Endothelial cell of umbilical vein (primary cell): ENCODE measurements at places on chromosomes 11 and 22. TPM values are rescaled to one million over a fixed set of nuclear protein-coding genes. Genes with fewer than 3 reads are reported as not detected.

IL17REL gene
- total RNA-seq: 0.12 and 0.15 TPM in 2 replicates

GRCh38 chr11:69642913-69643632 is 2.1 kb downstream of the CCND1 start:
- H3K27me3 ChIP-seq: no peaks in the 10 kb centered on the region
- peak overlapping the region; percentile 67 for H3K27ac ChIP-seq
- H3K4me3 ChIP-seq: peak overlapping the region; percentile 52
- H3K4me1 ChIP-seq: peaks cover 29% of the 10 kb centered on the region

APOBEC3B gene
- 10.3 and 13.6 TPM in 2 replicates for total RNA-seq

CBLIF gene
- total RNA-seq: not detected in 2 replicates

OPCML gene
- total RNA-seq: not detected in 2 replicates

- no peak overlapping the region for H3K27ac ChIP-seq
- H3K4me1 ChIP-seq: peaks cover 43% of the 10 kb centered on the region
- H3K36me3 ChIP-seq: no peaks in the 10 kb centered on the region
- no peak for DNase-seq
- peaks cover 30% of the 10 kb centered on the region for H3K27me3 ChIP-seq
Observed at GRCh38 chr11:128689591-128689947, 4.3 kb upstream of the FLI1 start.

TPH1 gene
- total RNA-seq: 0.07 and 0.42 TPM in 2 replicates

- no peak overlapping the region for H3K27ac ChIP-seq
- peaks cover 2% of the 10 kb centered on the region for H3K27me3 ChIP-seq
- H3K4me1 ChIP-seq: peaks cover 6% of the 10 kb centered on the region
- H3K4me3 ChIP-seq: no peak overlapping the region
- no peak for DNase-seq
- H3K36me3 ChIP-seq: no peaks in the 10 kb centered on the region
Observed at GRCh38 chr11:60946601-60947264, 5.2 kb downstream of the SLC15A3 start.

GRCh38 chr11:129434641-129435498 is 59.2 kb downstream of the BARX2 start:
- H3K27me3 ChIP-seq: no peaks in the 10 kb centered on the region
- DNase-seq: no peak
- no peaks in the 10 kb centered on the region for H3K4me1 ChIP-seq
- H3K27ac ChIP-seq: no peak overlapping the region

APOL3 gene
- 15.4 and 36.9 TPM in 2 replicates for total RNA-seq

- peaks cover 49% of the 10 kb centered on the region for H3K4me1 ChIP-seq
- no peaks in the 10 kb centered on the region for H3K36me3 ChIP-seq
- no peak for DNase-seq
- no peak overlapping the region for H3K27ac ChIP-seq
- no peaks in the 10 kb centered on the region for H3K27me3 ChIP-seq
Observed at GRCh38 chr11:35624781-35625180, 6.5 kb downstream of the FJX1 start.

GRCh38 chr22:22201185-22201929 is 43.2 kb upstream of the VPREB1 start:
- no peak overlapping the region for H3K4me3 ChIP-seq

DDT gene
- total RNA-seq: 89.5 and 106 TPM in 2 replicates

DNA sequence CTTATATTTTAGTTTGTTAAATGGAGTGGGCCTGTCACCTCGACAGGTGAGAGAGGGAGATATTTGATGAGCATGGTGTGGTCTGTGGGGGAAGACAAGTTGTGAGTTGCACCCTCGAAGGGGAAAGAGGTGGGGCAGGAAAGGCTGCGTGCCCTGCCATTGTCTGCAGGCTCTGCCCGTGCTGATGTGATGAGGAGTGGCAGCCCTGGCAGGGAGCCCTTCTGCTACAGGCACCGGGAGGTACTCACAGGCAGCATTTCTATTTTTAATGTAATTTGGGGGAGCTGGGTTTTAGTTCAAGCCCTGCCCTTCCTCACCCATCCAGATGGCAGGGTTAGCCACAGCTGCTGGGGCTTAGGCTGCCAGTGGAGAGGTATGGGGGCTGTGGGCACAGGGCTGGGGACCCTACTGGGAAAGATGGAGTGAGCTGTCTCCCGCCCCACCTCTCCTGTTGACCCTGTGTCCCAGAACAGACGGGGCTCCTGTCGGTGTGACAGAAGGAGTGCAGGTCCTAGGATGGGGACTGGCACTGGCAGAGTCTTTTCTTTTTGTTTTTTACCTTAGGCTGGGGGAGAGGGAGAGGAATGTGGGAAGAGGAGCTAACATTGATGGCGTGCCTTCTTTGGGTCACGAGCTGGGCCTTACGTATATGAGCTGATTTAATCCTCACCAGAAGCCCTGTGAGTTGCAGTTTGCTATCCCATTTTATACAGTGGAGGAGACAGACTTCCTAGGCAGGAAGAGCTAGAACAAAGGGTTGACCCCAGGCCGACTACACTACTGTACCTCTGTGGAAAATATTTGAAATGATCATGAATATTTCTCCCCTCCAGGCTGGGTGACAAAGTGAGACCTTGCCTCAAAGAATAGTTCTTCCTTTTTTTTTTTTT is 51.6 kb downstream of the CEP164 start:
- H3K4me1 ChIP-seq: peaks cover 19% of the 10 kb centered on the region
- DNase-seq: peak; percentile 83
- peaks cover 2% of the 10 kb centered on the region for H3K36me3 ChIP-seq
- H3K27me3 ChIP-seq: no peaks in the 10 kb centered on the region
- H3K4me3 ChIP-seq: no peak overlapping the region

OR6M1 gene
- total RNA-seq: not detected in 2 replicates

- no peak for DNase-seq
- H3K4me3 ChIP-seq: no peak overlapping the region
- no peaks in the 10 kb centered on the region for H3K36me3 ChIP-seq
- H3K27ac ChIP-seq: no peak overlapping the region
- H3K27me3 ChIP-seq: no peaks in the 10 kb centered on the region
Observed at GRCh38 chr11:41457216-41458014, 2.0 kb downstream of the LRRC4C start.

CNGA4 gene
- total RNA-seq: not detected in 2 replicates
